ENCODE measurements at places on chromosomes 1 and 21. TPM values are rescaled to one million over a fixed set of nuclear protein-coding genes. Genes with fewer than 3 reads are reported as not detected.

The PTGS2 gene
- 3.4 TPM for polyA plus RNA-seq

The TMEM9 gene
- 107 TPM for polyA plus RNA-seq

The ADAMTS5 gene
- polyA plus RNA-seq = 0.58 TPM

The LIN28A gene
- not detected for polyA plus RNA-seq

The HTR1D gene
- 0.06 TPM for polyA plus RNA-seq

The GBP6 gene
- not detected for polyA plus RNA-seq

The PTAFR gene
- 0.17 TPM for polyA plus RNA-seq

The SHISAL2A gene
- not detected for polyA plus RNA-seq

DNA sequence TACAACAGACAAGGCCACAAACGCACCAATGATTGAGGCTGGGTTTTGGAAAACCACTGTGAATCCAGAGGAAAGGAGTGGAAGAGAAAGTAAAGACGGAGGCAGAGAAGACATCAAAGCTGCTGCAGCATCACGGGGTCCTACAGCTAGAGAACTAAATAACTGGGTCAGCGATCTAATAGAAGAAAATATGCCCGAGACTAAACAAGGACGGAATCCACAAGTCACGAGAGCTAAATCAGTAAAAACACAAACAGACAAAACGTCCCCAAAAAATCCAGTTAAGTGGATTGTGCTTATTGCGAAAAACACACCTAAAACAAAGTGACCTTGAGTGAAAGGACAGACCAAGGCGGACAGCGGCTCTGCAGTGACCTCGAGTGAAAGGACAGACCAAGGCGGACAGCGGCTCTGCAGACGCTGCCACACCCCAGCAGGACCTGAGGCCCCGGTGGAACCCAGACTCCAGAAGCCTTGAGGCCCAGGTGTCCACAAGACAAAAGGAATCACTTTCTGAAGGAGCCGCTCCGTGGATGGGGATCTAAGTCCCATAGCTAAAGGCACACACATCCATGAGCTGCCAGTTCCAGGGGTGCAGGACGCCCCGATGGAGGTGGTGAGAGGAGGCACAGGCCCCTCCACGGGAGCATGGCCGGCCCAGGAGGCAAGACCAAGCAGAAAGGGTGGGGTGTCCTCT lies 6.0 kb downstream of the FTCD start:
- H3K27me3 ChIP-seq = no peaks in the 10 kb centered on the region
- H3K27ac ChIP-seq = no peak overlapping the region
- H3K36me3 ChIP-seq = no peaks in the 10 kb centered on the region

- no peak overlapping the region for H3K4me3 ChIP-seq
- H3K27ac ChIP-seq = no peak overlapping the region
- no peaks in the 10 kb centered on the region for H3K27me3 ChIP-seq
- H3K4me1 ChIP-seq = peaks cover 13% of the 10 kb centered on the region
- peaks cover 4% of the 10 kb centered on the region for H3K36me3 ChIP-seq
- peak; percentile 45 for DNase-seq
These were observed 12.2 kb downstream of the KIAA0319L start for GRCh38 chr1:35544976-35545375.

DNA sequence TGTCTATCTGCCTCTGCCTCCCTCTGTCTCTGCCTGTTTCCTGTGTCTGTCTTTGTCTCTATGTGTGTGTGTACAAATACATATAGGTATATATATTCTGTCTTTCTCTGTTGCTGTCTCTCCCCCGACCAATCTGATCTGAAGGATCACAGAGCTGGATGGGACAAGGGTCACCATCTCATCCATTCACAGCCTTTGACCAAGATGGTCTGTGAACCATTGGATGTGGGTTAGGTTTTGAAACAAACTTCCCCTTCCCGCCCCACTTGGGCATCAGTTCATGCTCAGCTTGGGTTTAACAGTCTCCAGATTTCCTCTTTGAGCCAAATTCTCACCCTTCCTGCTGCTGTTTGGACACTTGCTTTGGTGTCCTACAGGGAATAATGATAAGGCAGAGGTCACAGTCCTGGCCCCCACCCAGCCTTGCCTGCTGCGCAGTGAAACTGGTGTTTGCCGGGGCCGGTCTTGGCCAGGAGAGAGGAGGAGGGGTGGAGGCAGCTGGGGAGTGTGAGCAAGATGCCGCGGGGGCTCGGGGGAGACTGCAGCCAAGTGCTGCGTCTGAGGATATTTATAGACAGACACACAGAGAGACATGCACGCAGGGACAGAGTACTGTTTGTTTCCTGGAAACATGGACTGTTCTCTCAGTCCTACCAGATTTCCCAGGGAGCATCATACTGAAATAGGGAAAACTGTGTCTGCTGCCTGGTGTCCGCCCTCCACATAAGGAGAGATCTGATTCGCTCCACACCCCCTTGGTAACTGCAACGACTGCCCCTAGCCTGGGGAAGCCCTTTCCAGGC lies 27.0 kb upstream of the BTG2 start:
- H3K4me1 ChIP-seq = peaks cover 10% of the 10 kb centered on the region
- peak overlapping the region; percentile 39 for H3K27ac ChIP-seq
- H3K36me3 ChIP-seq = no peaks in the 10 kb centered on the region
- 0 out of 2 replicates have a peak, but pooled peaks cover 2% of the 10 kb centered on the region for H3K27me3 ChIP-seq

DNA sequence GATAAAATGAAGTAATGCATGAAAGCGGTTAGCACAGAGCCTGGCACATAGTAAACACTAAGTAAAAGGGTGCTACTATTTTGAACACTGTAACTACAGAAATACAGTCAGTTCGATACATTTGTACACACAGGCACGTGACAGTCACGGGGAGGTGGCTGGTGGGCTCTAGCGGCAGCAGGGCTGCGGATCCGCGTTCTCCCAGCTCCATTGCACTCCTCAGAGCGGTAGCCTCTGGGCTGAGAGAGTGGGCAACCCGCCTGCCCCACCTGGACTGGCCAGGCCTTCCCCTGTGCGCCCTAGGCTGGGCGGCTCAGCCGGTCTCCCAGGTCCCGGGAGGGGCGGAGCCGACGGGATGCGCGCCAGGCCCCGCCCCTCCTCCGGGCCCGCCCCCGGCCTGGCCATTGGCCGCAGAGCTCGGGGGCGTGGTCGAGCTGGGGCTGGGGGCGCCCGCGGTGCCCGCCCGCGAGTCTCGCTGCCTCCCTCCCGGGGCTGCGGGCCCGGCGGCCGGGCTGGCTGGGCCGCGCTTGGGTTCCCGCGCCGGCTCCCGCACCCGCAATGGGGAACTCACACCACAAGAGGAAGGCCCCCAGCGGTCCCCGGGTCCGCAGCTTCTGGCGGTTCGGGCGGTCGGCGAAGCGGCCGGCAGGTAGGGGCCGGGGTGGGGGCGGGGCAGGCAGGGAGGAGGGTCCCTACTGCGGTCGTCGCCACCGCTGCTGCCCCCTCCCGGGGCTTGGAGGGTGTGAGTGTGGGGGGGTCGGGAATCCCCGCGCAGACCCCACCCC lies 51.2 kb upstream of the SYNC start:
- H3K4me1 ChIP-seq = peaks cover 13% of the 10 kb centered on the region
- peak; percentile 48 for DNase-seq
- peak overlapping the region; percentile 50 for H3K4me3 ChIP-seq
- no peaks in the 10 kb centered on the region for H3K36me3 ChIP-seq
- no peak overlapping the region for H3K27ac ChIP-seq

DNA sequence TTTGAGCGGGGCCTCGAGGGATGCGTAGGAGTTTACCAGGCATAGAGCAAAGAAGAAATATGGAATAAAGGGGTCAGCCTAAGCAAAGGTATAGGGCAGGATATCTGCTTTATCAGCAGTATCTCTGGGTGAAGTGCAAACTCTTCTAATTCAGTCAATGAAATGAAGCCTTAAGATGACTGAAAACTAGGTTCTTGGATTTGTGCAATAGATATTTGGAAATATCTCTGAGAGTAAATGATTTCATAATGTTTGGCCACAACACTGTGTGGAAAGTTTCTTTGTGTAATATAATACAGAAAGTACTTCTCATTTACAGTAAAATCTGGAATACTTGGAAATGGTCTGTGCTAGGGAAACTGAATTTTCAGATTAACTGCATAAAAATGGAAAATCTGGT lies 26.1 kb downstream of the KCNJ15 start:
- H3K36me3 ChIP-seq = no peaks in the 10 kb centered on the region
- H3K27me3 ChIP-seq = no peaks in the 10 kb centered on the region
- H3K4me3 ChIP-seq = no peak overlapping the region
- peaks cover 15% of the 10 kb centered on the region for H3K4me1 ChIP-seq
- DNase-seq = peak; percentile 50
- H3K27ac ChIP-seq = peak overlapping the region; percentile 48

DNA sequence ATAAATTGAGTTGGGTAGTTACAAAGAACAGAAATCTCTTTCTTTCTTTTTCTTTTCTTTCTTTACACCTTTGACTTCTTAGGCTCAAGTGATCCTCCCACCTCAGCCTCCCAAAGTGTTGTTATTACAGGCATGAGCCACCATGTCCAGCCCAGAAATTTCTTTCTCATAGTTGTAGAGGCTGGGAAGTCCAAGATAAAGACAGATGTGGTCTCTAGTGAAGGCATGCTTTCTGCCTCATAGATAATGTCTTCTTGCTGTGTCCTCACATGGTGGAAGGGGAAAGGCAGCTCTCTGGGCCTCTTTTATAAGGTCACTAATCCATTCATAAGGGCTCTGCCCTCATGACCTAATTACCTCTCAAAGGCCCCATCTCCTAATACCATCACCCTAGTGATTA lies 64.0 kb upstream of the DNAJC6 start:
- H3K4me3 ChIP-seq = no peak overlapping the region
- H3K27me3 ChIP-seq = peaks cover 2% of the 10 kb centered on the region
- no peaks in the 10 kb centered on the region for H3K36me3 ChIP-seq
- H3K27ac ChIP-seq = no peak overlapping the region
- DNase-seq = no peak

DNA sequence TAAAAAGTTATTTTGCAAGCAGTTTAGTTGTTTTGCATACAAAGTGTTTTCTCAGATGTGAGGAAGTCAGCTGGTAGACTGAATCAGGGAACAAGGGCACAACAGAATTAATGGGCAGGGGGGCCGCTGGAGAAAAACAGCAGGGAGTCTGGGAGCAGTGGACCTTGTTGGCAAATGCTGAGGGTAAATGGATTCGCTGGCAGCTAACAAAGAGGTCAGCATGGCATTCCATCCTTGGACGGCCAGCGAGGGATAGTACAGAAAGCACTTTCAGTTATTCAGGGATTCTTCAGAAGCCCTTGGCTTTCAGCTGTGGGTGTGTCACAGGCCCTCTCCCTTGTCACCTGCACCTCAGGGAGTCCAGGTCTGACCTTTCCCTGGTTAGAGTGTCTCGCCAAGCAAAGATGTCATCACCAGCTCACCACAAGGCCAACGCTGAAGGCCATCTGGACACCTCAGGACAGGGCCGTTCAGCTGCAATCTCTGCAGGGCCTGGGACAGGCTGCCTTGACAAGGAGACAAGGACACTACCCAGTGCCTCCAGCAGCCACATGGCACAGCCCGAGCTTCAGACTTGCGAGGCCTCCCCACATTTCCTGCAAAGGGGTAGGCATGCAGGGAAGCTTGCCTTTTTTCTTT lies 90.4 kb downstream of the KCNN3 start:
- no peak overlapping the region for H3K27ac ChIP-seq
- no peaks in the 10 kb centered on the region for H3K4me1 ChIP-seq
- no peak for DNase-seq
- peaks cover 63% of the 10 kb centered on the region for H3K27me3 ChIP-seq
- H3K4me3 ChIP-seq = no peak overlapping the region

DNA sequence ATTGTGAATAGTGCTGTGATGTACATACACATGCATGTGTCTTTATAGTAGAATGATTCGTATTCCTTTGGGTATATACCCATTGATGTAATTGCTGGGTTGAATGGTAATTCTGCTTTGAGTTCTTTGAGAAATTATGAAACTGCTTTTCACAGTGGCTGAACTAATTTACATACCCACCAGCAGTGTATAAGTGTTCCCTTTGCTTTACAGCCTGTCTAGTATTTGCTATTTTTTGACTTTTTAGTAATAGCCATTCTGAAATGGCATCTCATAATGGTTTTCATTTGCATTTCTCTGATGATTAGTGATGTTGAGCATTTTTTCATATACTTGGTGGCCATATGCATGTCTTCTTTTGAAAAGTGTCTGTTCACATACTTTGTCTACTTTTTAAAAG lies 54.5 kb upstream of the FAM78B start:
- no peak overlapping the region for H3K27ac ChIP-seq
- H3K4me3 ChIP-seq = no peak overlapping the region
- DNase-seq = no peak
- H3K27me3 ChIP-seq = no peaks in the 10 kb centered on the region
- H3K36me3 ChIP-seq = no peaks in the 10 kb centered on the region

GRCh38 chr1:221761354-221762002 lies 19.6 kb upstream of the DUSP10 start:
- DNase-seq = no peak
- no peaks in the 10 kb centered on the region for H3K36me3 ChIP-seq
- no peaks in the 10 kb centered on the region for H3K27me3 ChIP-seq

- no peaks in the 10 kb centered on the region for H3K27me3 ChIP-seq
- no peaks in the 10 kb centered on the region for H3K36me3 ChIP-seq
- peak overlapping the region; percentile 89 for H3K27ac ChIP-seq
- H3K4me1 ChIP-seq = peaks cover 8% of the 10 kb centered on the region
- H3K4me3 ChIP-seq = peak overlapping the region; percentile 85
- DNase-seq = peak; percentile 39
These were observed 668 bp downstream of the RNF11 start for GRCh38 chr1:51236531-51237350.

GRCh38 chr1:27366411-27367159 lies at the start of gene MAP3K6:
MAP3K6 (minus strand) TSS chr1:27366961; CDS start chr1:27366597, 364 bp downstream.
- peaks cover 22% of the 10 kb centered on the region for H3K36me3 ChIP-seq
- H3K27ac ChIP-seq = peak within 1 kb of the TSS; percentile 94
- peak within 1 kb of the TSS; percentile 77 for H3K4me3 ChIP-seq
- peaks cover 11% of the 10 kb centered on the region for H3K4me1 ChIP-seq
- peak; percentile 59 for DNase-seq

DNA sequence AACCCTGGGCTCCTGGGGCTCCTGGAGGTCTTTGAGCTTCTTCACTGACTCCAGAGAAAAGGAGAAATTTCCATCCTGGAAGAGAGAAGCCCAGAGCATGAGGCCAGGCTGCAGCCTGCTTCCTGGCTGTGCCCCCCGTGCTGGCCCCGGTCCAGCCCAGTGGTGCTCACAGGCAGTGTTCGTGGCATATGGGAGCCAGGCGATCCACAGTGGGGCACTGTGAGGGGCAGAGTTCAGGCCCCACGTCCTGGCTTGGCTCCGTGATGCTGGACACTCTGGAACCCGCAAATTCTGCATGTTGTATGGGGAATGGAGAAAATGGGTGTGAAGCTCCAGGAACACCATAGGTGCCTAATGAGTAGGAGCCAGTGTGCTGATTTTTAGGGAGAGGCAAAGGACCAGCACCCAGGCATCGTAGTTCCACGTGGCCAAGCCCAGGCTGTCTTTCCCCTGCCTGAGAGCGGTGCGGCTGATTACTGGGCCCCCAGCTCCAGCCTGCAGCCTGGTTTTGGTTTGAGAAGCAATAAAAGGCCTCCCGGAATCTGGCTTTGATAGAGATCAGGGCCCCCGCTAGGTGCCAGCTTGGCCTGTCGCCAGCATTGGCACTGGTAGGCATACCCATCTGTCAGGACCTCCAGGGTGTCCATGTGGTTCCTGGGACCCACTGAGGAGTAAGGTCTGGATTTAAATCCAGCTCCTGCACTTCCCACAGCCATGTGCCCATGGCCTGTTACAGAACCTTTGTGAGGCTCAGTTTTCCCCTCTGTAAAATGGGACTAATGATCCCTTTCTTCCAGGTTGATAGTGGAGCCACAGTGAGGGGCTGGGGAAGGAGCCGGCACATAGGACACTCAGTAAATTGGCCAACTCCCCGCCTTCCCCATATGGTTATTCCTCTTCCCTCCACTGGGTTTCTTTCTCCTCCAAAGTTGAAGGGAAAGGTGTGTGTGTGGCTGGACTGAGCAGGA lies 725 bp downstream of the GUCA2A start:
- no peaks in the 10 kb centered on the region for H3K36me3 ChIP-seq
- H3K27ac ChIP-seq = no peak overlapping the region
- H3K4me1 ChIP-seq = peaks cover 3% of the 10 kb centered on the region
- DNase-seq = no peak
- H3K4me3 ChIP-seq = no peak overlapping the region

All from IMR-90 (cell line).